ENCODE measurements at places on chromosomes 1 and 21.

DNA sequence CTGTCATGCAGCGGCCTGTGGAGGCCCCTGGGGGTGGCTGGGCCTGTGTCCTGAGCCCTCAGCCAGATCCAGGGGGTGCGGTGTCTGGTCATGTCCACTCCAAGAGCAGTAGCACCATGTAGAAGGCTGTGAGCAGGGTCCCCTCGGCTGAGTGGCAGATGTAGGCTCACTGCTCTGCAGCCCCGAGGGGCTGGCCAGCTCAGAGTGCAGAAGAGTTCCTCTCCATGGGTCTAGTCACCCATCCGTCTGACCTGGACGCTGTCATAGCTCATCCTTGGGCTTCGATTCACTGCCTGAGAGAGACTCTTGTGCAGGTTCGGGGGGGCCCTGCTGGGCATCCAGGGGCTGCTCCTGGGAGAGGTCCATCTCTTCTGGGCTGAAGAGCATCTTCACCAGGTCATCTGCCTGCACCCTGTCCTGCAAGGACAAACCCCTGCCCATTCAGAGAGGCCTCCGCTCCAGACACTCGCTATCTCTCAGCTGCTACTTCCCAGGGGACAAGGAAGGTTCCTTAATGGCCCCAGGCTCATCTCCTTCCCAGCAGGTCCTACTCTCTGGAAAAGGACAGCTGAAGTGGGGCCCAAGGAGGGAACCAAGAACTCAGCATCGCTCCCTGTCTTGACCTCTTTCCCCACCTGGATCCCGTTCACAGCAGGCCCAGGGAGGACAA is 6.5 kb upstream of the CLDN19 start:
- no peak for DNase-seq

DNA sequence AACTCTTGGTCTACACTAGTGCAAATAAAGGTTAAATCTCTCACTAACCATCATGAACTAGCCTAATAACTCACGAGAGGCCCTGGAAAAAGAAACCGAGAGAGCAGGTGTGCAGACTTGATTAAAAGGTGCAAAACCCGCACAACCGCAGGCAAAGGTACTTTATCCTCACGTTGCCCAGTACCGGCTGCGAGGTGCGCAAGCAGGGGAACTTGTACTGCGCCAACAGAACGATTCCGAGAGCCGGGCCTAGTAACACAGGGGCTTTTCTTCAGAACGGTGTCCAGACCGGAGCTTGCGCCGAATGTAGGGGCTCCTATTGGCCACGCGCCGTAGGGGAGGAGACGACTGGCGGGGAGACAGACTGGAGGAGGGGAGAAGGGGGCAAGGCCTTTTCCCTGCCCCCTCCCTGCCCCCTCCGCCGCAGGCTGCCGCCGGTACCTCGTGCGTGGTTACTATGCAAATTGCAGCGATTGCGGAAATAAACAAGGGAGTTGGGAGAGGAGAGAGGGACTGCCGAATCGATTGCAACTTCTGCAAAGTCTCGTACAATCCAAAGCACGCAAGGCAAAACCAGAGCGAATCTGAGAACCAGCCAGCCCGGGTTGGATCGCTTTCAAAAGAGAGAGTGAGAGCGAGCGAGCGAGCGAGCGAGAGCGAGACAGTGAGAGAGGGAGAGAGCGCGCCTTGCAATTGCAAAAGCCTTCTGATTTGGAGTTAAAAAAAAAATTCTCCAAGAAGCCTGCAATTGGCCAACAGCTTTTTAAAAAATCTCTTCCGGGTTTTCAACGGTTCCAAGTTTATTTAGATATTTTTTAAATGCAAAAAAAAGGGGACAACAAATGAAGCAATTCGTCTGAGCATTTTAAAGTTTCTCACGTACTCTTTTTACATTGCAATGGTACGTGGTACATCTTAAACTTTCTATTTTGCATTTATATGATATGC is 5.4 kb upstream of the NFIA start:
- DNase-seq = peak; percentile 84

- peak; percentile 15 for DNase-seq
Observed at GRCh38 chr1:145846201-145846612, 777 bp downstream of the NUDT17 start.

- no peak for DNase-seq
Observed at GRCh38 chr1:28507247-28507645, 1.4 kb downstream of the RCC1 start.

GRCh38 chr21:46423546-46424038 is 35.1 kb upstream of the DIP2A start:
- no peak for DNase-seq

GRCh38 chr21:45366931-45367401 is 38.0 kb upstream of the COL18A1 start:
- DNase-seq = no peak

DNA sequence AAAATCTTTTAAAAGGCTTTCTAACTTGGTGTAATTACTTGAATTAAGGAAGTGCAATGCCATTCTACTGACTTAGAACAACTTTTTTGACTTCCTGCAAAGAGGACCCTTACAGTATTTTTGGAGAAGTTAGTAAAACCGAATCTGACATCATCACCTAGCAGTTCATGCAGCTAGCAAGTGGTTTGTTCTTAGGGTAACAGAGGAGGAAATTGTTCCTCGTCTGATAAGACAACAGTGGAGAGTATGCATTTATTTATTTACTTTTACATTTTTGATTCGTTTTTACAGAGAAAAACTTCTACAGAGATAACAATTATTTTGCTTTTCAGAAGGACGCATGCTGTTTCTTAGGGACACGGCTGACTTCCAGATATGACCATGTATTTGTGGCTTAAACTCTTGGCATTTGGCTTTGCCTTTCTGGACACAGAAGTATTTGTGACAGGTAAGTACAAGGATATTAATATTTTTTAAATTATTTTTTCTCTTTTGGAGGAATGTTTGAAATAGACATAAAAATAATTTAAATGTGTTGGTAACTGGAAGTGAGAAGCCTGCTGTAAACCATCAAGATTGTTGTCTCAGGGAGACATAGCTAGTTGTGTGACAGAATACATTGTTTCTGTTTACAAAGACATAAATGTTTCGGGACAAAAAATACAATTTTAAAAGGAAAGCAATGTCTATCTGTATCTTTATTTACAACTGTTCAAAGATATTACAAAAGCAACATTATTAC is at the start of gene PTPRC:
PTPRC (plus strand) TSS at position 147 of the 742 bp plus-strand sequence; CDS start at position 376, 229 bp downstream.
- peak; percentile 57 for DNase-seq

- DNase-seq = no peak
Observed at GRCh38 chr1:81590171-81590570, 210.6 kb upstream of the ADGRL2 start.

DNA sequence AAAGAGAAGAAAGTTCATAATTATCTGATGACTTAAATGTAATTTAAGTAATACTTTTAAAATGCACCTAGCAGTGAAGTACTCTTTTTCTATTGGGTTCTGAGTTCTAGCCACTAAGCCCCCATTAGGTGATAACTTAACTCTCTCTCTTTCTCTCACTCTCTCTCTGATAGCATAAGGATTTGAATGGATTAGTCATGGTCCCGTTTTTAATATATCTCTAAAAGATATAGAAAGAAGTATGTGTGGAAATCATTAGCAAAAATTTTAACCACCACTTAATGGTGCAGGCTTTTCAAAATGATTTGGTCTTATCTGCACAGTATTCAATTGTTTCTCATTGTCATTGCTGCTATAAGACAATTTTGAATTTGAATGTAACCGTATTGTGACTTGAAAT is 78.2 kb downstream of the RWDD3 start:
- no peak for DNase-seq

DNA sequence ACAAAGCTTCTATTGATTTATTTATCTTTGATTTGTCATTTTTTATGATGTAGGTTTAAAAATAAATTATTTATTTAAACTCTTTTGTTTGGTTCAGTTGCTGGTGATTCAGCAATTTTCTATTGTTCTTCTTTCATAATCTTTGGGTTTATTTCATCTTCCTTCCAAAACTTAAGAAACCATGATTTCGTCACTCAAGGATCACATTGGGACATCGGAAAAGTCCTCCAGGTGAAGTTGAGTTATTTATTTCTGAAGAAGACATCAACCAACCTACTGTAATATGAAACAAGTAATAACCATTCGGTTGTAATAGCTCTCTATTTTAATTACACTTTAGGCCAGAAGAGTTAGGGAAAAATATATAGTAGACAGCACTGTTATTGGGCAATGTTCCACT is 23.0 kb upstream of the WLS start:
- DNase-seq = no peak

DNA sequence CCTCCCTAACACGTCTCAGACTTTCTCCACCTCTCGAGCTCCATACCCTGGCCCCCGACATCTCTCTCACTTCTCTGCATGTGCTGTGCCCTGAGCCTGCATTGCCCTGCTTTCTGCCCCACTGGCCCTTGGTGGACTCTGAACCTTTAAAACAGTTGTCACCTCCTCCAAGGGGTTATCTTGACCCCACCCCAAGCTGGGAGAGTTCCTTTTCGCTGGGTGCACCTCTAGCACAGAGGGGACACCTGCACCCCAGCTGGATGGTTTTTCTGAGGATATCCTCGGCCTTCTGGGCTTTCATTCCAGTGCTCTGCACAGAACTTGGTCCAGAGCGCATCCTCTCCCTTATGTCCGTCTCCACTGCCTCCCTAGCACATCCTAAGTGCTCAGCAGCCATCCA is 4.2 kb upstream of the CDCP2 start:
- no peak for DNase-seq

GRCh38 chr1:167455786-167456446 is 62.4 kb downstream of the CD247 start:
- peak; percentile 53 for DNase-seq

DNA sequence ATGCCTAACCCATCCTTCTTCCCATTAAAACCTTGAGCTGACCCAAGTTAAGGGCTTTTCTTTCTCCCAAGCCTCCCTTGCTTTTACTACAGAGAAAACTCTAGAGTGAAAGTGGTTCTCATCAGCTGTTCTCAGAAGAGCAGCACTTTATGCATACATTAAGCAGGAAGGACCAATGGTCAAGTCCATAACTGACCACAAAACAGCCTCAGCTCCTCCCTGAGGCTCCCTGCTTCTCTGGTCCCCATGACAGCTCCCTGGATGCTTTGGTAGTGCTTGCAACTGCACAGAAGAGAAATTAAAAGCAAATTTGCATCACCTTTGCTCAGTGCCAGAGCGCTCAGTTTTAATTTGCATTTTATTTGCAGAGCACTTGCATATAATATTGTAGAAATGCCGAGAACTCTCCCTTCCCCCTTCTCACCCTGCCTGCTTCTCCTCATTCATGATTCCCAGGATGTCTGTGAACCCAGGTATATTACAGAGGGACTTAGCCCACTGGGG is 56.1 kb downstream of the LMX1A start:
- no peak for DNase-seq

DNA sequence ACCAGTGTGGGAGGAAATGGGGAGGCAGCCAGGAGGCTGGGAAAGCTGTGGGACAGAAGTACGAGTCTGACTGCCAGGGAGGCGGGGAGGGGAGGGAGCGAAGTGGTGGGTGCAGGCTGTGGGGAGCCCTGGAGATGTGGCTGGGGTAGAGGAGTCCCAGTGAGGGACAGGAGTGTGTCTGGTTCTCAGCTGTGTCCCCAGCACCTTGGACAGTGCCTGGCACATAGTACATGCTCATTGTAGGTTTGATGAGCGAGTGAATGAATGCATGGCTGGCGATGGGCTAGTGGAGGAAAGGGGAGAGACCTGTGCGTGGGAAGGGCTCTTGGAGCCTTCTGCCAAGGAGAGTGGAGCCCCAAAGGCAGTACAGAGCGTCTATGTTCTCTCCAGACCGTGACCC is 104.1 kb downstream of the SIK1 start:
- DNase-seq = no peak

DNA sequence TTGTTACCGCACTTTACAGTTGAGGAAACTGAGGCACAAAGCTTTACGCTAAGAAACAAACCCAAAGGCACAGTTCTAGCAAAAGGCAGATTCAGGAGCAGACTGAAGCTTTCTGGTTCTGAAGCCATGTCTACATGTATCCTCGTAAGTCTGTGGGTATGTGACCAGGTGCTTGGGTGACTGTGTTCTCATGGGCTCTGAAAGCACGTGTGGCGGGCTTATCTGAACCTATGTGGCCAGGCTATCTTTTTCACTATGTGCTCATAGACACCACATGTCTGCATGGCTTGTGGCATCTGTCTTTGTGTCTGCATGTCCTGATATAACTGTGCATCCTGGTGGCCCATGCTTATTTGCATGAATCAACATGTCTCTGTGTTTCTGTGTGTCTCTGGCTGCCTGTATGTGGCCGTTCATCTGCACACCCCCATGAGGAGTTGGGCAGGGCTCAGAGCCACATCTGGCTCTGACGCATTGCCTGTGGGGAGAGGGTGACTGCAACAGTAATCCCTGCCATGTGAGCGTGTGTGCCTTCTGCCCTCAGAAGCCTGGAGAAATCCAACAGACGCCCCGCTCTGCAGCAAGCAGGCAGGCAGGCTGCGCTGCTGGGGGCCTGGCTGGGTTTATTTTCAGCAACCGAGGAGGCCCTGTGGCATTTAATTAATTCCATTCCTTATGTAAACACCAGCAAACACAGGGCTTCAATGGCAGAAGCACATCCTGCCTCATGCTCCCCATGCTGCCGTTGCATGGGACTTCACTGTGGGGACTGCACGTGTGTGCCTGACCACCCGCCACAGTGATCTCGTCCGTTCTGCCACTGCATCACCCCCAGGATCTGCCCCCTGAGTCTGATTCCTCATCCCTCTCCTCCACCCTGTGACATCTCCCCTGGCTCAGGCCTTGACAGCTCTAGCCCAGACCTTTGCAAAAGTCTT is 115.4 kb downstream of the TRABD2B start:
- no peak for DNase-seq

GRCh38 chr1:28577052-28577678 is 14.9 kb upstream of the RAB42 start:
- no peak for DNase-seq

DNA sequence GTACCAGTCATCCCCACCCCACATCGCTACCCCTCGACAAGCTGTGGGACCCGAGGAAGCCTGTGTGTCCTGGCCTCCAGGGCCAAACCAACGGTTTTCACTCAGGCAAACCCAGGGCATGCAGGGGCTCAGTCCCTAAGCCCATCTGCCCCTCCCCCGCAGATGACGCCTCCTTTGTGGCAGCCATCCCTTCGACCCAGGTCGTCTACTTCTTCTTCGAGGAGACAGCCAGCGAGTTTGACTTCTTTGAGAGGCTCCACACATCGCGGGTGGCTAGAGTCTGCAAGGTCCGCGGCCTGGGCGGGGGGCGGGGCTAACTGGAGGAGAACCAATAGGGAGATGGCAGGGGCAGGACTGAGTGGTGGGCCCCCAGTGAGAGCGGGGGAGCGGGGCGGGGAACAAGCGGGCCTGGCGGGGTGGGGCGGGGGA is 7.4 kb downstream of the SEMA4A start:
- no peak for DNase-seq
